Stimulated activated CD8-positive, alpha-beta memory T cell treated with anti-CD3 and anti-CD28 coated beads, Interleukin-12 subunit alpha, Interleukin-12 subunit beta, amount 100 ng/mL, for 1 hour (primary cell): ENCODE measurements at places on chromosomes 16 and 17.

DNA sequence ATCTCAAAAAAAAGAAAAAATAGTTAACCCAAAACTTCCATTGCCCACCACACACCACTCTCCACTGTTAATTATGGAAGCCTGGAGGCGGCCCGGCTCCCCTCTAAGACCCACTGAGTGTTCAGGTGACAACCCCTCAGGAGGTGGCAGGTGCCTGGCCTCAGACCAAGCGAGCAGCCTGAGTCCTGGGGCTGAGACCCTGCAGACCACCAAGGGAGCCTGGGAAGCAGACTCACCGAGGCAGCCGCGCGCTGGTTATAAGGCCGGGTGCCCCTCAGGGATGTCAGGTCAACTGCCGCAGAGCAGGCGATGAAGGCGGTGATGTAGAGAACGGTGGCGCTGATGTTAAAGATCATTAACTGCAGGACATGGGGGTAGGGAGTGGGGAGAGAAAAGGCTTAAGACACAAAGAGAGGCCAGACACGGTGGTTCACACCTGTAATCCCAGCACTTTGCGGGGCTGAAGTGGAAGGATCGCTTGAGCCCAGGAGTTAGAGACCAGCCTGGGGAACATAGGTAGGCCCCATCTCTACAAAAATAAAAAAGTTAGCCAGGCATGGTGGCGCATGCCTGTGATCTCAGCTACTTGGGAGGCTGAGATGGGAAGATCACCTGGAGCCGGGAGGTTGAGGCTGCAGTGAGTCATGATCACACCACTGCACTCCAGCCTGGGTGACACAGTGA, 13.3 kb downstream of the ARL2BP start:
- DNase-seq = no peak

DNA sequence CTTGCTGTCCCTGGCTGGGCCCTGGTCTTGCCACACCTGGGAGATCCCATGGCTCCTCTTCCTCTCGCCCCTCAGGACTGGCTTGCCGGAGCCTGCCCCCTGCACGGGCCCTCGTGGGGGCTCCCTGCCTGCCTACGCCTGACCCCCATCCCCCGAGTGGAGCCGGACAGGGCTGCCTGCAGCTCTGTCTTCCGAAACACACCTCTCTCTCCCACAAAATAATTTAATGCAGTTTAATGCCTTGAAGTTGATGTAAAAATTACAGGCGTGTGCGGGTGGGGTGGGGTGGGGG, 22.4 kb upstream of the SLC38A10 start:
- DNase-seq = no peak

DNA sequence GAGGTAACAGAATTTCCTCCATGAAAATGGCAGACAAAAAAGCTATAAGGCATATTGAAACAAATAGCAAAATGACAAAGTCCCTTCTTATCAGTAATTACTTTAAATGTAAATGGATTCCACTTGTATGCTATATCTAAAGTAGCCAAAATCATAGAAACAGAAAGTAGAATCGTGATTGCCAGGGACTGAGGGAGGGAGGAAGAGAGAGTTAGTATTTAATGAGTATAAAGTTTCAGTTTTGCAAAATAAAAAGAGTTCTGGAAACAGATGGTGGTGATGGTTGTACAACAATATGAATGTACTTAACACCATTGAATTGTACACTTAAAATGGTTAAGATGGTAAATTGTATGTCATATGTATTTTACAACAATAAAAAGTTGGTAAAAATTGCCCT, 407.4 kb downstream of the CA10 start:
- DNase-seq = no peak

DNA sequence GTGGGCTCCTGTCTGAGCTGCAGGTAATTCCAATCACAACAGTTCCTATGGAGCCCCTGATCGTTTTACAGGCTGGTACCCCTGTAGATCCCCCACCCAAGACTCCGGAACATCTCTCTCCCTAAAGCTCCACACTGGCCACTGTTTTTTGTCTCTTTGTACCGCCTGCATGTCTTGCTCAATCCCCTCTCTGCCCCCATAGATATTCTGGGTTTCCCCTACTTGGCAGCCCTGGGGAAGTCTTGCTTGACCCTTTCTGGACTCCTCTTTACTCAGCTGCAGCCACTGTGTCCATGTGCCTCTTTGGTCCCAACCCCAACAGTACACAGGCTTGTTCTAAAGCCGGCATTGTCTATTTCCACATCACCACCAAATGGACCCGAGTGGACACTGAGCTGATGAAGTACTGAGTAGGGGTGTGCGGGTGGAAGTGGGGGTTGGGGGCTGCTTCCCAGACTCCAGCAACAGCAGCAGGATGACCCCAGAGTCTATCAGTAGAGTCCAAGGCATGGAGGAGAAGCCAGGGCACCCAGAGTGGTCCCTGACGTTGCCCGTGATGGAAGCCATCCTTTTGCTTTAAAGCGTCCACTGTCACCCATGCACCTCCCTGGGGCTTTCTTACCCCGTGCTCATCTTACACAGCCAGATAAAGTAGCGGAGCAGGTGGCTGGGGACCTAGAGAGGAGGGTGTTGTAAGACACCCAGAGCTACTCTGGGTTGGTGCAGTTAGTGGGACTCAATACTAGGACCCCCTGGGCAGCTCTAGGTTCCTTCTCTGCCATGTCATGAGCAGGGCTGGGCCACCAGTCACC, 6.4 kb downstream of the CD300LB start:
- no peak for DNase-seq

DNA sequence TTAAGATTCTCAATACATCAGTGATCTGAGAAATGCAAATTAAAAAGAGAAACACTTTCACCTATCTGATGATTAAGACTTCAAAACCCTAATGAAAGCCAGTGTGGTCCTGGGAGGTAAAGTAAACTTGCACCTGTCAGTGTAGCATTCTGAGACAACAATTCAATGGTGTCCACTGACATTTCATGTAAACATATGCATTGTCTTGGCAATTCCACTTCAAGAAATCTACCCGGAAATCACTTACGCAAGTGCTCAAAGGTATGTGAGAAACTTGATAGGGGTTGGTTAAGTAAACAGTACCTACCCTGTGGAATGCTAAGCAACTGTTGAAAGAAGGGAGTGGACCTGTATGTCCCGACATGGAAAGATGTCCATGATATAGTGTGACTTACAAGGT, 2.1 kb downstream of the ST6GALNAC1 start:
- DNase-seq = no peak

GRCh38 chr17:59762049-59762823, 54.8 kb downstream of the VMP1 start:
- no peak for DNase-seq

DNA sequence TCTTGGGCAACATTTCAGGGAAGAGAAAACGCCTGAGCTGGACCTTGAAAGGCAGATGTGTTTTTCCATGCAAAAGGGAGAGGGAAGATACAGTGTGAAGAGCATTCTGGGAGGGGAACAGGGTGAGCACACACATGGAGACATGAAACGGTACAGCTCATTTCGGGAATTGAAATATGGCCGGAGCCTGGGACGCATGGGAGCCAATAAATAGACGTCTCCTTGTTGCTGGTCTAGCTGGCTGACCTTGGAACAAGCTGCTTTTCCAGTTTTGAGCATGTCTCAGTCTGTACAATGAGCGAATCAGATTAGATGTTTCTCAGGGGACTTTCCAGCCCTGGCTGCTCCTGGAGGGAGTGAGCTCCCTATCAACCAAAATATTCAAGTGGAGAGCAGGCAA, 63.6 kb downstream of the ASIC2 start:
- no peak for DNase-seq

DNA sequence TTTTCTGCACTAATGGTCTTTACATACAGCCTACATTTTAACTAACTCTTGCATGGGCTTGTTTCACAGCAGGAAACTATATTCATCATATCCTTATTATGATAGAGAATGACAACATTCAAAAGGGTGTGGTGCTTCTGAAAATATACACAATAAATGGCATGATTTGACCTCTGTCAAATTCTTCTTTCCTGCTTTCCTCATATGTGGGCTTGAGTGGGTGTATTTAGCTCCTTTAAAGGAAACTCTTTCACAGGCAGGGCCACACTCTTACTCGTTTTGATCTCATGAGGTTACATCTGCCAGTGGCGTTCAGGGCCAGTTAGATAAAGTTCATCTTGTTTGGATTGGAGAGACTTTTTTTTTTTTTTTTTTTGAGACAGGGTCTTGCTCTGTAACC, 6.1 kb downstream of the SLC35G3 start:
- DNase-seq = no peak

- DNase-seq = no peak
Measured at GRCh38 chr16:50765260-50765659, 23.4 kb downstream of the CYLD start.

DNA sequence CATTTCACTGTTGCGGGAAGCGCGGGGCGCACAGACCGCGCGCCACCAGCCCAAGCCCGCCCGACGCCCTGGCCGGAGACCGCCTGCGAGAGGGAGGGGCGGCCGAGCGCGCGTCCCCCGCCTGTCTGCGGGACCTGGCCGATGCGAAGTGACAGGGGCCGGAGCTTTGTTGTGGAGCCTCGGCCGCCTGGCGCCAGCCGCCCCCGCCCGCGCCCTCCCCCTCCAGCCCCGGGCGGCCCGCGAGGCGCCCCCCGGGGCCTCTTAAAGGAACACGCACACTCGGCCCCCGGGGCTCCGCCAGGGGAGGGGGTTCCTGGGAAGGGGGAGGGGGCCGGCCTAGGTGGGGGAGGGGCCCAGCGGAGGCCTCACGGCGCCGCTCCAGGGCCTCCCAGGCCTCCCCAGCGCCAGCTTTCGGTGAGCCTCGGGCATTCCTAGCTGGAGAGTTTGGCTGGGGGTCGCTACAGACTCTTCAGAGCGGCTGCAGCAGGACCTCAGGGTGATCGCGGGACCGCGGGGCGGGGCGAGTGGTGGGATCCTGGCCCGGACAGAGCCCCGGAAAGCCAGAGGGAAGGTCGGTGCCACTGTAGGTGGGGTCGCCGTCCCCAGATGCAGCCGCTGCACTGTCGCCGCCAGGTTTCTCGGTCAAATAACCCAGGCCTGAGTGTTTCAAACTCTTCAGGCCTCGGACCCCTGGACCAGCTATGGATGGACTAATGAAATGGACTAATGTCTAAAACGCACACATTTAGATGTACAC, 2.4 kb upstream of the TBX2 start:
- DNase-seq = no peak

DNA sequence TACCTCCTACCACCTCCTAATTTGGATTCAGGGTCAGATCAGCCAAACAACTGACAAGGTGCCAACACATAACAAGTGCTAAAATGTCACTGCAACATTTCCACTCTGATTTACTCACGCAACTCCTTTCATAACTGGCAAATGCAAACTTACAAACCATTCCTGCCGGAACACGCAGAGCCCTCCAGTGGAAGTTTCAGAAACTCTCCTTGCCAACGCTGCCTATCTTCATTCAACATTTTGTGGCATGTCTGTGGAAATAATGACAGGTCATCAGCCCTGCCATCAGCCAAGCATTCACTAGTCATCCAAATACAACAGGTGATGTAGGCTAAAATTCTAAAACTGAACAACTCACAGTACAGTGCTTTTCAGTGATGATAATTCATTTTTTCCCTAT, 37.7 kb upstream of the OR3A1 start:
- no peak for DNase-seq

DNA sequence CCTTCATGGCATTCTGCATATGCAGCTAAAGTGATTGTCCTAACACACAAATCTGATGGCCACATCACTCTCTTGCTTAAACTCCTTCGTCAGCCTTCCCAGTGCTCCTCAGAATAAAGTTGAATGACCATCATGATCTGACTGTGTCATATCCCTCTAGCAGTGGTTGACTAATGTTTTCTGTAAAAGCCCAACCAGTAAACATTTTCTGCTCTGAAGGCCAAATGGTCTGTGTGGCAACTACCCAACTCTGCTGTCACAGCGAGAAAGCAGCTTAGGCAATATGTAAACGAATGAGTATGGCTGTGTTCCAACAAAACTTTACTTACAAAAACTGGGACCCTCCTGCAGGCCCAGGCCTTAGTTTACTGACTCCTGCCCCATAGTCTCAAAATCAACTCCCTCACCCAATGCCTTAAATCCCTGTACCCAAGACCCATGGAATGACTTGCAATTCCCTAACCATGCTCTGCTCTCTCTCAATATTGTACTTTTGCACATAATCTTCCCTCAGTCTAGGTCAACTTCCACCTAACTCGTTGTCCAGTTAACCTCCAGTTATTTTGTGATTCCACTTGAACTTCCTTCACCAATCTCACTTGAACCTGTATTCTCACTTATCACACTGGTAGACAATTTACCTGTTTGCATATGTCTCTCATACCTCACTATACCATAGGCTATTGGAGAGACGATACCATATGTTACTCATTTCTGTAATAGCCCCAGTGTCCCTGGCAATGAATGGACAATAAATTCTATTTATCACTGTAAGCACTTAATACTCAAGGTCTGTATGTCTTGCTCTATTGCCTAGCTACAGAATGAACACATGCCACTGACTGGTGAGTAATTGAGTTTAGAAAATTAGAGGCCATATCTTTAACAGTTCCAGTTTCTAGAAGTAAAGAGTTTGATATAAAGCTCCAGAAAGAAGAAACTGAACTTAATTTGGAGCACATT, 29.1 kb downstream of the TMEM100 start:
- no peak for DNase-seq
